ENCODE measurements at places on chromosomes 12 and 14. TPM values are rescaled to one million over a fixed set of nuclear protein-coding genes. Genes with fewer than 3 reads are reported as not detected.

The BMP4 gene
- 1.3 TPM for total RNA-seq

The LRRC43 gene
- 1.1 TPM for total RNA-seq

The SLC24A4 gene
- 0.26 TPM for total RNA-seq

The RFLNA gene
- total RNA-seq = 2.1 TPM

The SLC5A8 gene
- total RNA-seq = not detected

The CD163 gene
- not detected for total RNA-seq

The REM2 gene
- total RNA-seq = 3.0 TPM

The GPRC5D gene
- total RNA-seq = not detected

The HOXC6 gene
- 10.7 TPM for total RNA-seq

The RIN3 gene
- total RNA-seq = 12.1 TPM

- no peaks in the 10 kb centered on the region for H3K36me3 ChIP-seq
- no peak for DNase-seq
- peak overlapping the region; percentile 47 for H3K27ac ChIP-seq
- no peak overlapping the region for H3K4me3 ChIP-seq
Measured at GRCh38 chr12:111122458-111122878, 202.1 kb upstream of the MYL2 start.

GRCh38 chr12:60174476-60174875 lies 578.6 kb downstream of the SLC16A7 start:
- no peak for DNase-seq
- H3K27me3 ChIP-seq = no peaks in the 10 kb centered on the region
- H3K27ac ChIP-seq = no peak overlapping the region
- no peak overlapping the region for H3K4me3 ChIP-seq

DNA sequence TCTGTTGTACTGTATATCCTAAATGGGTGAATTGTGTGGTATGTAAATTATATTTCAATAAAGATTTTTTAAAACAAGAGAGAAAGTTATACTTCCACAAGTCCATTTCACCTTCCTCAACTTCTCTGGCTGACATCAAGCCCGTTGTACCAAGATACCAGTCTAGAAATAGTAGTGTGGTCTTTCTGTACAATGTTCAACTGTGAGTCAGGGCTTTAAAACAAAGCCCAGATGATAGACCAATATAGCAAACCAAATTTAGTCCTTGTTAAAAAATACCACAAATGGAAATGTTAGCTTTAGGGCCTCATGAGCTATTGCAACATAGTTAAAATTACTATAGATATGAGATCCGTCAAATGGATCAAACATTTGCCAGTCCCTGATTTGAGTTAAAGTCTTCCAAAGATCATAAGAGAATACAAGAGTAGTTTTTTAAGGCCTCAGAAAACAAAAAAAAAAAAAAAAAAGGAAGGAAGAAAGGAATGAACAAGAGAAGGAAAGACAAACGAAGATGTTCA lies 49.0 kb upstream of the EGLN3 start:
- no peak overlapping the region for H3K27ac ChIP-seq
- no peak for DNase-seq
- no peaks in the 10 kb centered on the region for H3K27me3 ChIP-seq
- H3K36me3 ChIP-seq = no peaks in the 10 kb centered on the region
- no peak overlapping the region for H3K4me3 ChIP-seq

GRCh38 chr12:84624601-84625000 lies 288.0 kb downstream of the SLC6A15 start:
- no peak for DNase-seq
- H3K27ac ChIP-seq = no peak overlapping the region
- H3K4me3 ChIP-seq = no peak overlapping the region
- H3K36me3 ChIP-seq = no peaks in the 10 kb centered on the region
- no peaks in the 10 kb centered on the region for H3K27me3 ChIP-seq
- H3K4me1 ChIP-seq = no peaks in the 10 kb centered on the region

- H3K4me3 ChIP-seq = no peak overlapping the region
- peaks cover 3% of the 10 kb centered on the region for H3K4me1 ChIP-seq
- no peak for DNase-seq
- peak overlapping the region; percentile 35 for H3K27ac ChIP-seq
Measured at GRCh38 chr14:63383776-63384367, 65.1 kb upstream of the GPHB5 start.

DNA sequence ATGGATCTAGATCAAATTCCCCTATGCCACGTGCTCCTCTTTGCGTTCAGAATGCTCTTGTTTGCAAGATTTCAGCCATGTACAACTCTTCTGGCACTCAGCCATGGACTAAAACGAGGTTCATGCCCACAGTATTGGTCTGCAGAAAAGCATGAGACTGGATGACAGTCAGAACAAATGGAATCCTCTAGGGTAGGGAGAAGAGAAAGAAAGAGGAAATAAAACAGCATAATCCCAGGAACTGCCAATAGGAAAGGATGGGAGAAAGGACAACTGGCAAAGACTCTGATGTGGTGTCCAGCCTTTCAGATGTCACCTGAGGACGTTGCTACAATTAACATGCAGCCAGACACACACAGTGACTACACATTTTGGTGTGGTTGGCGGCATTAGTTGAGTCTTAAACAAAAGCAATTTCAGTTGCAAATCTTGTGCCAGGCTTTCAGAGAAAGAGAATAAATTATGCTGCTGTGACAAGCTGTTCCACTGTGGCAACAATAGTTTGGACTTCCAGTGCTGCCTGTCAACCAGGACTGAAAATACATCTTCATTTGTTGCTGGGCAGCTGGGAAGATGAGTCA lies 338.0 kb downstream of the RGS6 start:
- no peak for DNase-seq
- H3K27me3 ChIP-seq = peaks cover 2% of the 10 kb centered on the region
- no peak overlapping the region for H3K4me3 ChIP-seq
- peak overlapping the region; percentile 74 for H3K27ac ChIP-seq
- peaks cover 4% of the 10 kb centered on the region for H3K4me1 ChIP-seq

GRCh38 chr12:89253488-89253887 lies 98.8 kb downstream of the DUSP6 start:
- H3K4me3 ChIP-seq = no peak overlapping the region
- DNase-seq = no peak
- H3K36me3 ChIP-seq = no peaks in the 10 kb centered on the region
- no peaks in the 10 kb centered on the region for H3K27me3 ChIP-seq
- peak overlapping the region; percentile 17 for H3K27ac ChIP-seq
- peaks cover 12% of the 10 kb centered on the region for H3K4me1 ChIP-seq

- H3K4me1 ChIP-seq = peaks cover 13% of the 10 kb centered on the region
- peak overlapping the region; percentile 35 for H3K27ac ChIP-seq
- no peaks in the 10 kb centered on the region for H3K36me3 ChIP-seq
- no peaks in the 10 kb centered on the region for H3K27me3 ChIP-seq
Measured at GRCh38 chr12:179131-179884, 34.6 kb downstream of the SLC6A12 start.

DNA sequence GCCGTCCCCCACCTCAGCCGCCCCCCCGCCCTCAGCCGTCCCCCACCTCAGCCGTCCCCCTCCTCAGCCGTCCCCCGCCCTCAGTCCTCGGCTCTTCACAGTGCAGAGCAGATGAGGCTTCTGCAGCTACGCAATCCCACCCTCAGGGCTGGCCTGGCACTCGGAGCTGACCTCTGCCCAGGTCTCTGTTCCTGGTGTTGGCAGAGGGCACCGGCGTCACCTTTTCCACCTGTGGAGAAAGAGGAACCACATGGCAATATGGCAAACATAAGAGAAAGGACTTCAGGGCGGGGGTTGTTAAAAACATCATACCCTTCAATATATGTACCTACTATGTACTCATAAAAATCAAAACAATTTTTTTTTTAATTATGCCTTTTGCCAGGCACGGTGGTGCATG lies 45.8 kb downstream of the MLXIP start:
- peaks cover 28% of the 10 kb centered on the region for H3K4me1 ChIP-seq
- no peak overlapping the region for H3K27ac ChIP-seq
- no peak for DNase-seq
- H3K36me3 ChIP-seq = no peaks in the 10 kb centered on the region
- no peak overlapping the region for H3K4me3 ChIP-seq

DNA sequence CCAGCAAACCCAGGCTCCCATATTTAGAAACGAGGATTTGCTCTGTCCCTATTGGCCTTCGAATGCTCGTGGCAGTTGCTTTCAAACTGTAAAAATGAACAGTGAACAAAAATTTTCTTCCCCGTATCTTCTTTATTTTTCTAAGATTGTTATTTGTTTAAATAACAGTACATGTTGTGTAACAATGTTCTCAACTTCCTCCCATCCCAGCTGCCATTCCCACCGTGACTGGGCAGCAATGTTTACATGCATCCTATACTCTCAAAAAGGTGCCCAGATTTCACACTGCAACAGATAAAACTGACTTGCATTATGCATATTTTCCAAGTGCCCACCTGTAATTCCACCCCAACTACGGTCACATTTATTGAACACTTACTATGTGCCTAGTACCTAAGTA lies 12.8 kb downstream of the VCPKMT start:
- no peak for DNase-seq
- no peak overlapping the region for H3K27ac ChIP-seq
- H3K4me1 ChIP-seq = no peaks in the 10 kb centered on the region
- no peak overlapping the region for H3K4me3 ChIP-seq
- H3K36me3 ChIP-seq = no peaks in the 10 kb centered on the region

GRCh38 chr12:27000961-27001360 lies 13.2 kb downstream of the TM7SF3 start:
- peaks cover 3% of the 10 kb centered on the region for H3K4me1 ChIP-seq
- no peaks in the 10 kb centered on the region for H3K27me3 ChIP-seq
- H3K36me3 ChIP-seq = peaks cover 4% of the 10 kb centered on the region
- DNase-seq = no peak
- no peak overlapping the region for H3K4me3 ChIP-seq

- H3K27me3 ChIP-seq = no peaks in the 10 kb centered on the region
- no peak overlapping the region for H3K27ac ChIP-seq
- DNase-seq = no peak
- H3K4me3 ChIP-seq = no peak overlapping the region
- H3K4me1 ChIP-seq = no peaks in the 10 kb centered on the region
Measured at GRCh38 chr14:64174922-64175782, 119.0 kb downstream of the ESR2 start.

GRCh38 chr14:32709027-32709426 lies 229.7 kb upstream of the NPAS3 start:
- H3K27ac ChIP-seq = no peak overlapping the region
- no peak for DNase-seq
- peaks cover 36% of the 10 kb centered on the region for H3K4me1 ChIP-seq

- no peak overlapping the region for H3K27ac ChIP-seq
- DNase-seq = no peak
- H3K4me3 ChIP-seq = no peak overlapping the region
- peaks cover 32% of the 10 kb centered on the region for H3K4me1 ChIP-seq
- no peaks in the 10 kb centered on the region for H3K27me3 ChIP-seq
- H3K36me3 ChIP-seq = peaks cover 7% of the 10 kb centered on the region
Measured at GRCh38 chr12:106049546-106049945, 89.2 kb downstream of the NUAK1 start.

- no peak overlapping the region for H3K27ac ChIP-seq
- DNase-seq = no peak
- no peaks in the 10 kb centered on the region for H3K36me3 ChIP-seq
- no peaks in the 10 kb centered on the region for H3K27me3 ChIP-seq
- H3K4me1 ChIP-seq = no peaks in the 10 kb centered on the region
- H3K4me3 ChIP-seq = no peak overlapping the region
Measured at GRCh38 chr12:13156277-13156676, 40.2 kb upstream of the EMP1 start.

DNA sequence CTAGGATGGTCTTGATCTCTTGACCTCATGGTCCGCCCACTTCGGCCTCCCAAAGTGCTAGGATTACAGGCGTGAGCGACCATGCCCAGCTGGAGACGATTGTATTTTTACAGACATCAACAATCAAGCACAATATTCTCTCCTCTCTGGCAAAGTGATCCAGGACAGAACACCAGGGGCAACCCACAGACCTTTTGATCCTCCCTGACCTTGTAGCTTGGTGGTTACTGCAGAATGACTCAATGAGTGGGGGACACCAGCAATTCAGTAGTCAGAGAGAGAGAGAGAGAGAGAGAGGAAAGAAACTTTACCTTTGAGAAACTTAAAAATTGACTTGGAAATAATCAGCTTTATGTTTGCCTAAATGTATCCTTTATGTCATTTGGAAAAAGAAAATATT lies 51.2 kb downstream of the DRAM1 start:
- no peak overlapping the region for H3K4me3 ChIP-seq
- no peaks in the 10 kb centered on the region for H3K36me3 ChIP-seq
- no peak overlapping the region for H3K27ac ChIP-seq
- no peaks in the 10 kb centered on the region for H3K27me3 ChIP-seq
- H3K4me1 ChIP-seq = no peaks in the 10 kb centered on the region

- H3K4me3 ChIP-seq = no peak overlapping the region
- no peaks in the 10 kb centered on the region for H3K36me3 ChIP-seq
- no peak for DNase-seq
- peaks cover 54% of the 10 kb centered on the region for H3K27me3 ChIP-seq
Measured at GRCh38 chr12:104469523-104469922, 12.8 kb downstream of the CHST11 start.

GRCh38 chr12:45827974-45828373 lies 98.5 kb downstream of the ARID2 start:
- H3K27ac ChIP-seq = no peak overlapping the region
- peaks cover 44% of the 10 kb centered on the region for H3K36me3 ChIP-seq
- no peak overlapping the region for H3K4me3 ChIP-seq
- no peak for DNase-seq

DNA sequence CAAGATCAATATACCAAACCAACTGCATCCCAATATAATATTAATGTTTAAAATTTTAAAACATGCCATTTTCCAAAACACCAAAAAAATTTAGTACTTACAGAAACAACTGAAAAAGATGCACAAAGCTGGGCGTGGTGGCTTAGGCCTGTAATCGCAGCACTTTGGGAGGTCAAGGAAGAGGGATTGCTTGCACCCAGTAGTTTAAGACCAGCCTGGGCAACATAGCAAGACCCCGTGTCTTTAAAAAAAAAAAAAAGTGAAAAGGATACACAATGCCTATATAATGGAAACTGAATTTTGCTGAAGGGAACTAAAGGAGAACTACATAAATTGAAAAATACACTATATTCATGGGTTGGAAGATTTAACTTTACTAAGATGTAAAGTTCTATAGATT lies 149.5 kb downstream of the RMST start:
- H3K4me1 ChIP-seq = peaks cover 5% of the 10 kb centered on the region
- no peak overlapping the region for H3K27ac ChIP-seq
- no peaks in the 10 kb centered on the region for H3K36me3 ChIP-seq
- no peak overlapping the region for H3K4me3 ChIP-seq
- DNase-seq = no peak
- no peaks in the 10 kb centered on the region for H3K27me3 ChIP-seq

DNA sequence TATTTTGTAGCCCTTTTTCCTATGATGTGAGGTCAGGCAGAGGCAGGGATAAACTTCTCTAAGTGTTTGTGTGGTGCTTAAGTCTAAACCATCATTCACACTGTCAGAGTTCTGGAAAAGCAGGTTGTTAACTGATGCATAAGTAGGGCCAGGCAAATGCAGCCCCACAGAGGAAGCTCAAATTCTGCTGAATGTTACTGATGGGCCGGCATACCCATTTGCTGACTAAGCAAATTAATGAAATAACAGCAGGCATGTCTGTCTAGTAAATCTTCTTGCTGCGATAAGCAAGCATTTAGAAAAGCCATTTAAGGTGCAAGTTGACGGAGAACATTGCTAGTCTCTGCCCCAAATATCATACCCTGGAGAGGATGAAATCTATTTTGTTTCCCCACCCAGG lies 523.2 kb upstream of the CCDC196 start:
- no peaks in the 10 kb centered on the region for H3K36me3 ChIP-seq
- H3K27ac ChIP-seq = no peak overlapping the region
- H3K27me3 ChIP-seq = no peaks in the 10 kb centered on the region
- no peak overlapping the region for H3K4me3 ChIP-seq
- peaks cover 5% of the 10 kb centered on the region for H3K4me1 ChIP-seq
- DNase-seq = no peak

- DNase-seq = no peak
- no peak overlapping the region for H3K4me3 ChIP-seq
- no peak overlapping the region for H3K27ac ChIP-seq
- no peaks in the 10 kb centered on the region for H3K36me3 ChIP-seq
- H3K27me3 ChIP-seq = no peaks in the 10 kb centered on the region
Measured at GRCh38 chr12:64304571-64304970, 82.5 kb upstream of the KICS2 start.

Measured in neural crest cell (in vitro differentiated cells).